ENCODE measurements at places on chromosomes 2 and 18. TPM values are rescaled to one million over a fixed set of nuclear protein-coding genes. Genes with fewer than 3 reads are reported as not detected.

The SNORC gene
- 1.4 TPM for polyA plus RNA-seq

GRCh38 chr18:80191907-80192652 lies 55.2 kb downstream of the PARD6G start:
- no peak for DNase-seq

DNA sequence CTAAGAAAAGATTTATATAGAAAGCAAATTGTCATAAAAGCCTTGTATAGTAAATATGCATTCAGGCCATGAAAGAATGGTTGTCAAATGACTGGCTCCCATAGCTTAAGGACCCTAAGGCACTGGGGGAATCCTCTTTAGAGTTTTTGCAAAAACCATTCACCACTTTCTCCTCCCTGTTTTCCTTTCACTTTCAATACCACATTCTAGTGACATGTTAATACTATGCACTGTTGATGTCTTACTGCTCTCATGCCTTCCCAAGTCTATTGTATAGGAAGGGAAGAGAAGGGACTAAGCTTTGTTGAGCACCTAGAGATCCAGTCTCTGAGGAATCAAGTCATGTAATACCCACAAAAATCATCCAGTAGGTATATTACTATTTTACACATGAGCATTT lies 383.0 kb upstream of the LRRTM1 start:
- no peak for DNase-seq

The SERPINB12 gene
- 0.53 TPM for polyA plus RNA-seq

The PUS10 gene
- 4.1 TPM for polyA plus RNA-seq

The KCNS3 gene
- 6.0 TPM for polyA plus RNA-seq

- no peak for DNase-seq
Measured at GRCh38 chr2:124832521-124832920, 807.4 kb downstream of the CNTNAP5 start.

DNA sequence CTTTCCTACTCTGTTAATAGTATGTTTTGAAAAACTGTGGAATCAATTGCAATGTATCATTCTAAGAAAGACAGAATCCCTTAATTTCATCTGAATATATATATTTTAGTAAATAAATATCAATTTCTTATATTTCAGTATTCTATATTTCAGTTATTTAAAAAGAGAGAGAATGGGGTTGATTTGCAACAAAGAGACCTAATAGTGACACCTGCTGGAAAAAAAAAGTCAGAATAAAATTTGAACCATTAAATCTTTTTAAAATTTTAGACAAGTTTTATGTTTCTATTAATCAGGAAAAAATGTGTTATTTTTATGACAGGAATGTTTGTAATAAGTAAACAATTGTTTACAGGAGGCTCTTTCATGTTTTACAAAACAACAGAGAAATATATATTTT lies 20.7 kb upstream of the CCNT2 start:
- DNase-seq = no peak

GRCh38 chr18:78309307-78309706 lies 670.3 kb upstream of the SALL3 start:
- DNase-seq = no peak

DNA sequence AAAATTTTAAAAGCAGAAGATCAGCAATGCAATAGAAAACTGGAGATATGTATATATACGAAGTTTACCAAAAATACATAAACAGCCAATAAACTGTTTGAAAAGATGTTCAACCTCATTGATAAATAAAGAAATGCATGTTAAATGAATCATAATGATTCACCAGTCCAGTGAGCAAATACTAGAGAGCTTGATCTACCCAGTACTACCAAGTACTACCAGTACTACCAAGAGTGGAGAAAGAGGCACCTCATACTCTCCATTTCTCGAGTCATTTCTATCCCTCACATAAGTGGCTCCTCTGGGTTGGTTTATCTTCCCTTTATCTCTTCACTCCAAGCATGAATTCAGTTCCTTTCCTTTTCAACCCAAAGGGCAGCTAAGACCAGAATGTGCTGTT lies 138.9 kb downstream of the MREG start:
- DNase-seq = no peak

The PPP1CB gene
- 195 TPM for polyA plus RNA-seq

DNA sequence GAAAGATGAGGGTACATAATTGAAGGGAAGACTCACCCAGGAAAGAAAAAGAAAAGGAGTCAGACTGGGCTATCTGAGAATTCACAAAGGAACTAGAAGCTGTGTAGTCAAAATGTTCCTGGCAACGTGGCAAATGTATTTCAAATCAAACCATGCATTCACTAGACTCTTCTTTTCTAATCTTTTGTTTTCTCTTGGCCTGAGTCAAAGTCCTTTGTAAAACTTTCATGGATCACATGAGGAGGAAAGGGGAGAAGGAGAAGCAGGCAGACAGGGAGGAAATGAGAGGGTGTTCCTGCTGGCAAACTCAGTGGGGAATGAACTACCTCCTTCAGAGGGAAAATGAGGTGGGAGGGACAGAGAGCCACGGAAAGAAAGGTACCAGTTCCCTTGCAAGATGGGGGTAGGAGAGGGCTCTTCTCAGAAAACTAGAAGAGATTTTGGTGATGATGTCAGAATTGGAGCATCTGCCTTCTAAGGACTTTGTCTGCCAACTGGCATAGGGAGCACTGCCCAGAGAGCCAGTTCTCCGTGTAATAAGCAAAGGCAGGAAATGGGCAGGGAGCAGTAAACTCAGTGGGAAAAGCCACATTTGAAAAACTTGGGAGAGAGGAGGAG lies 51.4 kb downstream of the SLC8A1 start:
- no peak for DNase-seq

DNA sequence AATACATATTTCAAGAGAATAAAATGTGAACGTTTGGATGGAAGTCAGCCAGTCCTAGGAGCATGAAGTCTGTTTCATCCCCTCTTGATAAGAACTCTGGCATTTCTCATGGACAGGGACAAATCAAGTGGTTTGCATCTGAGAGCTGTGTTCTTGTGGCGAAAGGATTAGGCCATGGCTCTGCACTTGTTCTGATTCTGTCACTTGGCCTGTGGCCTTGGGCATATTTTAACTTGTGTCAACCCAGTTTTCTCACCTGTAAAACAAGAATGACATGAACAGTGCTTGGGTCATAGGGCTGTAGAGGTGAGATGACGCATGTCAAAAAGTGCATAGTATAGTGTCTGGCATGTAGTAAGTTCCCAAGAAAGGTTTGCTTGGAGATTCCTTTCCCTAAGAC lies 125.8 kb downstream of the MGAT5 start:
- no peak for DNase-seq

- no peak for DNase-seq
Measured at GRCh38 chr2:8889978-8890377, 52.6 kb upstream of the KIDINS220 start.

GRCh38 chr18:42574871-42575270 lies 540.6 kb downstream of the RIT2 start:
- no peak for DNase-seq

The SCN9A gene
- 3.5 TPM for polyA plus RNA-seq

The BMP10 gene
- polyA plus RNA-seq = not detected

The SLC5A7 gene
- 0.09 TPM for polyA plus RNA-seq

- no peak for DNase-seq
Measured at GRCh38 chr2:119788752-119789151, 29.0 kb downstream of the PTPN4 start.

The SERPINB13 gene
- polyA plus RNA-seq = not detected

DNA sequence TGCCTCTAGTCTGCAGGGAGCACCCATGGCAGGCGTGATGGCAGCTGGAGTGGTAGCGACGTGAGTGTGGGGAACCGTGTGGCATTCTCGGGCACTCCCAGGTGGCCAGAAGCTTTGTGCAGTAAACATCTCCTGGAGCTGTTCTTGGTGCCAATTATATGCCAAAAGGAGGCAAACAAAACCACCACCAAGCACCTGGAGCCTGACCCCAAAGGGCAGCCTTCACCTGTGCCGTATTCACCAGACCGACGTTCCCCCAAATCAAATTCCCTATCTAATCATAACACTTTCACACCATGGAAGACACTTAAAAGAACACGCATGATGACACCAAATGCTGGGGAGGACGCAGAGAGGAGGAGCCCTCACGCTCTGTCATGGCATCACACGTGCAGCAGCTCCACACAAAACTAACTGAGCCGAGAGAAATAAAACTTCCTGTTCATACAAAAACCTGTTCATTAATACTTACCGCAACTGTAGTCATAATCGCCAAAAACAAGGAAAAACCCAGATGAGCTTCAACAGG lies 123.6 kb downstream of the EIPR1 start:
- no peak for DNase-seq

DNA sequence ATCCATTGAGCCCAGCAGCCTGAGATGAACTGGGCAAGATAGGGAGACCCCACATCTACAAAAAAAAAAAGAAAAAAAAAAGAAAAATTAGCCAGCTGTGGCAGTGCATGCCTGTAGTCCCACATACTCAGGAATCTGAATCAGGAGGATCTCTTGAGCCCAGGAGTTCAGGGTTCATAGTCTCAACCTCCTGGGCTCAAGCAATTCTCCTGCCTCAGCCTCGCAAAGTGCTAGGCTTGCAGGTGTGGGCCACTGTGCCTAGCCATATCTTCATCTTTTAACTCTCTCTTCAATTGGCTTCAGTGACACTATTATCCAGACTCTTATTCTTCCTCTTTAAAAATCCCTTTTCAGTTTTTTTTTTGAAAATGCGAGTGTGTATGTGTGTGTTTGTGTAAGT lies 28.5 kb upstream of the YES1 start:
- DNase-seq = no peak

The RIT2 gene
- not detected for polyA plus RNA-seq

The ITPRIPL1 gene
- polyA plus RNA-seq = 3.0 TPM

DNA sequence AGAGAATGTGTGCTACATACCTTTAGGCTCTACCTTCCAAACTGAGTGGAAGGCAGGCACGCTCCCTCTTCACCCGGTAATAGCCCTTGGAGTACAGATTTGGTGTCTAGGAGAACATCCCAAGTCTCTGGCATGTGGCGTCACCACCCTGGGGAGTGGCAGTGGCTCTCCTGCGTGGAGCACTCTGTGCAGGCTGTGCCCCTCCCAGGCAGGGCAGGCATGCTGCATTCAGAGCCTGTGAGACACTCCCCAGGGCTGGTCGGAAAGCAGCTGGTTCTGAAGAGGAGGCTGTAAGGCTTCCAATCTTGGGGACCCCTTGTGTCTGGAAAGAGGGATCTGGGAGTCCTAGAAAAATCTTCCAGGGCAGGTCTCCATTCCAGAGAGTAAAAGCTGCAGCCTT lies 193.3 kb downstream of the ANKRD30B start:
- DNase-seq = no peak

DNA sequence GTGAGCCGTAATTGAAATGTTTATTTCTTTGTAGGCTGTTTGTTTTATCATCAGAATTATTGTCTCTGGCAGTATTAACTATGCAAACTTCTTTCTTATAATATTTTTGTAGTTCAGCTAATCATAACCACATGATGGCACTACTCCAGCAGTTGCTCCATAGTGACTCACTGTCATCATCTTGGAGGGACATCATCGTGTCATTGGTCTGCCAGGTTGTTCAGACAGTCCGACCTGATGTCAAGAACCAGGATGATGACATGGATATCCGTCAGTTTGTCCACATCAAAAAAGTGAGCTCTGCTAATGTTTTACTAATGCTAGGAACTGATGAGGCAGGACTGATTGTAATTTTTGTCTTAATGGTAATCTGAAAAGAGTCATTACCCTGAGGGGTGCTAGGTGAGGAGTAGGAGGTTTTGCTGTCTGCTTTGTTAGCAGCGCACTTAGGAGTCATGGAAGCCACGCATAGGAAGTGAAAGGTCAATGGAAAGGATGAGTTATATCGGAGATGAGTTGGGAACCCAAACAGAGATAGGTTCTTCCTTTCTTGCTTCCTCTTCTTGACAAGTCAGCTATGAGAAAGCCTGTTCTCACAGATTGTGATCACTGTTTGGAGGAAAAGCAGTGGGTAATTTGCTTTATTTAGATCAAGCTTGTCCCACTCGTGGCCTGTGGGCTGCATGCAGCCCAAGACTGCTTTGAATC lies 49.2 kb downstream of the PIKFYVE start:
- DNase-seq = no peak

- no peak for DNase-seq
Measured at GRCh38 chr2:59787095-59787494, 766.4 kb downstream of the BCL11A start.

The FBXO48 gene
- polyA plus RNA-seq = 1.6 TPM

GRCh38 chr2:239109041-239109927 lies 261.4 kb downstream of the TWIST2 start:
- DNase-seq = no peak

- no peak for DNase-seq
Measured at GRCh38 chr18:23049698-23050373, 85.4 kb upstream of the CABLES1 start.

DNA sequence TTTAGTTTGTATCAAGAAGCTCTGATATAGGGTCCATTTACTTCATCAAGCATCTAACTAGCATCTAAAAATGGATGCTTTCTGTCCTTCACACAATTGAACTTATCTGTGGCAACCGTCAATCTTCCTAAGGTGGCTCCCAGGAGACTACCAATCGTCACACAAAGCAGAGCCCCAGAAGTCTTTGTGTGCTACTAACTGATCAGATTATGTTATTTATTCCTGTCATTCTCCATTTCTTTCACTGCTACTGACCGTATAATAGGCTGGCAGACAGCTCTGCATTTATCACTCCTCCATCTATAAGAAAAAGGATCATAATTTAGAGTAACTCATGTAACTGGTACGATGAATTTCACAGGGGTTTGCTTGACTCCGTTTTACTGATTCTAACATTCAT lies 585.0 kb upstream of the NXPH2 start:
- no peak for DNase-seq

DNA sequence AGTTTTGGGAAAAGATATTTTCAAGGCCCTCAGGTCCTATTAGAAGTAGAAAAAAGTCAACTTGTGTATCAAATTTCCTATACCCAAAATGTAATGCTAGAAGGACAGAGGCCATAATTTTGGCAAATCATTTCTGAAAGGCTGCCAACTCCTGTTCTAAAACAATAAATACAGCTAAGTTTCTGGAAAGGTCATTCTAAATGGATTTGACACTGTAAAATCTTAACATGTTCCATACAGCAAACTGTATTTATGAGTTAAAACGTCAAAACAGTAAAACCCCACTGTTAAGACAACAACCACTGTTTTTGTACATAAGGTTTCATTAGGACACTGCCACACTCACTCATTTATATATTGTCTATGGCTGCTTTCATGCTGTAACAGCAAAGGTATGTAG lies 9.7 kb downstream of the FAM98A start:
- no peak for DNase-seq

GRCh38 chr2:11390399-11390658 lies 45.9 kb upstream of the ROCK2 start:
- no peak for DNase-seq

GRCh38 chr18:666177-666576 lies 8.7 kb downstream of the TYMS start:
- DNase-seq = no peak

DNA sequence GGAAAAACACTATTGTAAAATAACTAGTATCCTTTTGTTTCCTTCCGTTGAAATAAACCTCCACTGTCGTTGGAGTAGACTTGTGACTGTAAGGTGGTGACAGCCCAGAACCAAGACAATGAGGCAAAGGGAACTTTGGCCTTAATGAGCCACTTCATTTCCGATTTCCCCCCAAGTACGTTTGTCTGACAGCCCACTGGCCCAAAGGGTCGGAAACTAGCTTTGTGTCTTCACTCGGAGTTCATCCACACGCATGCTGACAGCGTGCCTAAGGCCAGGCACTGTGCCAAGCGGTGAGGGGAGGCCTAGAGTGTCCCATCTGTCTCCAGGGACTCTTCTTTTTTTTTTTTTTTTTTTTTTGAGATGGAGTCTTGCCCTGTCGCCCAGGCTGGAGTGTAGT lies 21.0 kb downstream of the HJURP start:
- no peak for DNase-seq

GRCh38 chr18:43665105-43665788 lies 388.0 kb upstream of the SYT4 start:
- no peak for DNase-seq

- DNase-seq = no peak
Measured at GRCh38 chr18:42976869-42977590, 138.5 kb downstream of the RIT2 start.
